ENCODE measurements at places on chromosomes 4 and X.

GRCh38 chrX:47664737-47665136 lies 5.8 kb upstream of the UXT start:
- DNase-seq = no peak

DNA sequence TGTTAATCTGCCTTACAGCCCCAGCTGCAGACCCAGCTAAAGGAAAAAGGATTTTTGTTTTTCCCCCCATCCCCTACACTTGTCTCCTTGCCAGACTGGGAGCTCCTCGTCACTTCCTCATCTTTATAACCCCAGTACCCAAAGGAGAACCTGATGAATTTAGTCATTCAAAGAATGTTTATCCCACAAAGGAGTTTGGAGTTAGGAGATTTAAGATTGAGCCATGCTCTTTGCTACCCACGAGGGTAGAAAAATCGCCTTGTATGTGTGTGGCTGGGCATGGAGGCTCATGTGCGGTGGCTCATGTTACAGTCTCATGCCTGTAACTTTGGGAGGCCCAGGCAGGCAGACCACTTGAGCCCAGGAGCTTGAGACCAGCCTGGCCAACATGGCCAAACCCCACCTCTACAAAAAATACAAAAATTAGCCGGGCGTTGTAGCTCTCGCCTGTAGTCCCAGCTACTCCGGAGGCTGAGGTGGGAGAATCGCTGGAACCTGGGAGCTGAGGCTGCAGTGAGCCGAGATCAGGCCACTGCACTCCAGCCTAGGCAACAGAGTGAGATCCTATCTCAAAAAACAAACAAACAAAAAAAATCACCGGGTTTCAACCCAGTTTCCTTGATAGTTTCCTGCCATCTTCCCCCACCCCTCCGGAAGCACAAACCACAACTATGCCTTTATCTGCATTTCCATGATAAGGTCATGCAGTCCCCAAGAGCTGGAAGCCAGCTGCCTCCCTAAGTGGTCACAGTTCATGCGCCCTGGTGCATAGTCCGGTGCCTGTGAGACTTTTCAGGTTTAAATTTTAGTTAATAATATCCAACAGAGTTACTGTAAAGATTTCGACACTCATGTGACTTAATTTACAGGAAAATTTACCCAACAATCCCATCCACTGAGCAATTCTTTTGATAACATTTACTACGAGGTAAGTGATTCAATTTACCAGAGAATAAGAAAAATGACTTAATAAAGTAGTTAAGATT lies 1.5 kb downstream of the CFAP97 start:
- DNase-seq = peak; percentile 54

DNA sequence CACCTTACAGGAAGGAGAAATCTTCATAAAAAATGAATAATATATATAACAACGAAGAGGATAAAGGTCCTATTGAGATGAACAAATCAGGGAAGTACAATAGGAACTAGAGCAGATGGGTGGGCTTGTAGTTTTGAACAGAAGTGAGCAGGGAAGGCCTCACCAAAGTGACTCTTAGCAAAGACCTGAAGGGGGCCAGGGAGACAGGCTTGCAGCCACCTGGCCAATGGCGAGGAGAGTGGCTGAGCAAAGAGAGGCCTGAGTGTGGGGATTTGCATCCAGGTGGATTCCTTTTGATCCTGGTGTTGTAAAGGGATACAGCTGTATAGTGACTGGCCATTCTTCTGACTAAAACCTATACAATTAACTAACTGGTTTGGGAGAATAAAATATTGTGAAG lies 354.1 kb downstream of the CAMK2D start:
- DNase-seq = no peak

DNA sequence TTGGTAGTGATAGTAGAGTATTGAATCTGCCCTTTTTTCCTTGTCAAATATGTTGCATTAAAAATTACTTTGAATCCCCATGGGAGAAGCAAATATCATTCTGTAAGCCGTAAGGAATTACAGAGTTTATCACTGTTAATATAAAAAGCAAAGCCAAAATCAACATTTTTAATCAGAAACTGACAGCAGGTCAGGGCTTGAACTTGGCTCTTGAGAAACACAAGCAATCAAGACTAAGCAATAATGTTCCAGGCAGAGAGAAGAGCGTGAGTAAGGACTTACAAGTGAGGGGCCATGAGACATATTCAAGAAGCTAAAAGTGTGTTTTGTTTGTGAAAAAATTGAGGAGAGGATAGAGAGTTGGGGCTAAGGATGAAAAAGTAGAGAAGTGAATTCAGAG lies 68.2 kb downstream of the ARHGAP6 start:
- DNase-seq = no peak

GRCh38 chr4:144894573-144894972 lies 203.4 kb downstream of the ANAPC10 start:
- DNase-seq = no peak

GRCh38 chr4:89425023-89425422 lies 117.4 kb upstream of the GPRIN3 start:
- no peak for DNase-seq

DNA sequence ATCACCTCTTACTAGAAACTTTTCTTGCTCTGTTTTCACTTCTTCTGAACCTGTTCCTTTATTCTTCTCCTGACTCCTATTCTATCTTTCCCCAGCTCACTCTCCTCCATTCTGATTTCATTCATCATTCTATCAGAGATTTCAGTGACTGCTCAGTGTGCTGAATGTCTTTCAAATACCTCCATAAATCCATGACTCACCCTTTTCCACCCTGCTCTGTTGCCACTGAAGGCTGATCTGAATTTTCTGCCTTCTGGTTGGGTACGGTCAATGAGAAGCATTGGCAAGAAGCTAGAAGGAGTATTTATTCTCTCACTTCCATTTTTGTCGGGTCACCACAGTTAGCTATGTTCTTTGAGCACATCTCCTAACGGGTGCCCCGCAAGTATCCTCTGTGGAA lies 265.9 kb downstream of the CBLL2 start:
- no peak for DNase-seq

DNA sequence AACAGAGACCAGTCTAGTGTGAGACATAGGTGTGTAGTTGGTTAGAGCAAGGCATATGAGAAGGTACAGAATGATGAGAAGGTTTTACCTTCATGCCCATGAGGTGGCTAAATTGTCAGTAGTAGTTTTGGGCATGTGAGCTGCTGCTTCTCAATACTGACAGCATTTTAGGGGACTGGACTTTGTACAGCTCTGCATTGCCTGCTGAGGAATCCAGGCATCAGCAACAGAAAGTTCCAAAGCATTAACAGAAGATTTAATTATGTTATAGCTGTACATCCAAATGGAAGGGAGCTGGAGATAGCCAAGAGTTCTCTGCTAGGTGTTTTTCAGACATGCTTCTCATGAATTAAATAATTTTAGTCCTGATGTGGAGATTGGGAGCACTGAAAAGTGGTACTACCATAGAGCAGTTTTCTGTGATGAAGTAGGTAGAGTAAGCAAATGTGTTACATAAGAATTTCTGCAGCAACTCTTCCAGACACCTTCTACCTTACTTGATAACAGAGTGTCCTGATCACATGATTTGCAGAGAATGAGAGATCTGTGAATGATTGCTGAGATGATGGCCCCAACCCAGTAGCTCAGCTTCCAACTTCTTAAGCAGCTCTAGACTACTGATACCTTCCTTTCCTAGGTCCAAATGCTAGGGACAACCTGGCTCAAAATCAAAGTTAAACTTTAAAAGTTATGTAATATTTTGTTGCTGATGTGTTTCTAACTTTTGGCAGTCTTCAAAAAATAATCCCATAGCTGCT lies 30.4 kb downstream of the FNIP2 start:
- no peak for DNase-seq

DNA sequence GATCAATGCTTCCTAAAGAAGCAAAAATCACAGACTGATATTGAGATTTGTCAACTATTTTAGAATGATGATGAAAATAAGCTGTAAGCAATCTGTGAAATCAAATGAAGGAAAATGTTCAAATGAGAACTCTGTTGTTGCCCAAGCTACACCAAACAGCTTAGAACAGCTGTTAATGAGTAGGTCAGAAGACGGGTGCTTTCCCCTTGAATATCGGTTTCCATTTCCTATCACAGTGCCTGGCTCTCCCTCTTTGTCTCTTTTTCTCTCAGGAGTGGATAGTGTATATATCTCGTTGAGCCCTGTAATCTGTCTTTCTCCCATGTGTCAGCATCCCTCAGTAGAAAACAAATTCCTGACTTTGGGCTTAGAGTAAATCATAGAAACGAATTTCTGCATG lies 1592.9 kb upstream of the TENM3 start:
- no peak for DNase-seq

GRCh38 chrX:117972711-117973109 lies 143.9 kb downstream of the KLHL13 start:
- DNase-seq = no peak

DNA sequence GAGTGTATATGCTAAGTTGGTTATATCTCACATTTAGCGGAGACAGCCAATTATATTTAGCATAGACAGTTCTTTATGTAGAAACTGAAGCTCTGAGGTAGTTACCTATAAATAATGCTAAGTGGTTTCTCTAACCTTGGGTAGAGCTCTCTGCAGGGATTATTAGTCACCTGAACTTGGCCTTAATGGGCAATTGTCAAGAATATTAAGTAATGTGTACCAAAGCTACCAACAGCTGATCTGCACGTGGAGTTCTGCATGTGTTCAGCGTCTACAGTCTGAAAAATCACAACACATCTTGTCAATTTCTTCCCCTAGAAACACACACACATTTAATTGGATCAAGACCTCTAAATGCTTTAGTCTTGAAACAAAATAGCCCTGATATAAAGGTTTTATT lies 740.6 kb upstream of the FAM241A start:
- no peak for DNase-seq

- peak; percentile 8 for DNase-seq
Measured at GRCh38 chrX:15985937-15986336, 131.3 kb upstream of the AP1S2 start.

DNA sequence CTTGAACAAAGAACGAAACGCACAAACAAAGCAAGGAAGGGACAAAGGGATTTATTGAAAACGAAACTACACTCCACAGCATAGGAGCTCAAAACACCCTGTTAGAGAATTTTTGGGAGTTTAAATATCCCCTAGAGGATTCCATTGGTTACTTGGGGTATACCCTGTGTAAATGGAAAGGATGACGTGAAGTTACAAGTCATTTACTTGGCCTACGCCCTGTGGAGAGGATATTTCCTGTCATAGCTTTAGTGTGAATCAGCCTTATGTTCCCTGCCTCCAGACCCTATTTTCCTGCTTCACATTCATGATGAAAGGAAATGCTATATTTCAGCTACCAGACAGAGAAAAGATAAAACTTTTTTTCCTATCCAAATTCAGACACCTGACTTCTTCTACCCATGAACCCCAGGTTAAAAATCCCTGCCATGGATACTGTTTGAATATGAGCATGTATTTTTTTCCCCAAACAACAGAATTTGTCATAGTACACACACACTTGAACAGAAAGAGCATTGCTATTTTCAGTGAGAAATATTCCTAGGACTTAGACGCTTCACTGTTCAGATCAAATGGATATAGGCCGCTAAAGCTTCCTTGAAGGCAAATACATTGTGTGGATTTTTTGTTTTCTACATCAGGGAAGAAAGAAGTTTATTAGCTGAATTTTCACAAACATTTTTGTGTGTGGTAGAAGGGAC lies 20.4 kb downstream of the PIN4 start:
- no peak for DNase-seq

DNA sequence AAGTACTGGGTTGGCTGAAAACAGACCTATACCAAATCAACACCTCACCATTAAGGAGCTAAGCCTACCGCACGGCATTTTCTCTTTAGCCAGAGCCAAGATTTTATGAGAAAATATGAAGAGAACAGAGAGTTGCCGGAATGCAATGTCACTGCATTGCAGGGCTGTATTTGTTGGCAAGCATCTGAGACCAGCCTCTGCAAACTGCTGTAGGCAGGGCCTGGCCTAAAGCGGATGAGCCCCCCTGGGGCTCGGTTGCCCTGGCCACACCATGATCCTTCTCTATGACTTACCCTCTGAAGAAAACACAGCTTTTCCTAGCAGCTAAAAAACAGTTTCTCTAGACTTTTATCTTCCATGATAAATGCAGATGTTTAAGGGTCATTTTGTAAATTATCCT lies 120.5 kb upstream of the SORBS2 start:
- DNase-seq = no peak

GRCh38 chrX:18617407-18617750 lies 54.5 kb downstream of the RS1 start:
- no peak for DNase-seq

- DNase-seq = no peak
Measured at GRCh38 chr4:54912155-54912554, 213.2 kb downstream of the KDR start.

DNA sequence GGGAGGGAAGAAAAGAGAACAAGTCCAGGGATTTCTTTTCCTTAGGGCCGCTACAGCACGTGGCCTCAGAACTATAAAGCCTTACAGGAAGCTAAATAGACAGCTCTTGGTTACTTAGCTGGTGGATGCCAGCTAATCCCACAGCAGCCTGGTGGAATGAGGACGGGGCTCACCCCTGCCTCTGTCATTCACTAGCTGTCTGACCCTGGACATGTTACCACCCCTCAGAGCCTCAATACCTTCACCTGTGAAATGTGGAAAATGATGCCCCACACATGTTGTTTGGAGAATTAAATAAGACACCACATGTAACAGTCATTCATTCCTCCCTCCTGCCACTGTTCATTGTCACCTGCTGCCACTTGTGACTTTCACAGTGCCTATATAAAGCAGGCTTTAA lies 15.7 kb downstream of the CCKAR start:
- no peak for DNase-seq

DNA sequence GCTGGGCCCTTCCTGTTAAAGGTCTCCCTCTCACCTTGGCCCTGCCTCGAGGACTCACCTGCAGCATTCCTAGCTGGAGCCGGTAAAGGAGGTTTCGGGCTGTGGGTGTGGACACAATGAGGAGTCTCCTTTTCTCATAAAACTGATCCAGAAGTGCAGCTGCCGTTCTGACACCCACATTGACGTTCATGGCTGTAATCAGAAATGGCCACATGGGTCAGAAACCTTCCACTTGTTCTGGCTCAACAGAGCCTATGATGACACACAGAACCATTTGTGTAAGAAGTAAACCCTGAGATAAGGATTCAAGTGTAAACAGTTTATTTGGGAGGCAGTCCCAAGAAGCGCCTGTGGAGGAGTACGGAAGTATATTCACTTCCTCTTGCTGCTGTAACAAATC lies 63.8 kb downstream of the SRPX start:
- no peak for DNase-seq

DNA sequence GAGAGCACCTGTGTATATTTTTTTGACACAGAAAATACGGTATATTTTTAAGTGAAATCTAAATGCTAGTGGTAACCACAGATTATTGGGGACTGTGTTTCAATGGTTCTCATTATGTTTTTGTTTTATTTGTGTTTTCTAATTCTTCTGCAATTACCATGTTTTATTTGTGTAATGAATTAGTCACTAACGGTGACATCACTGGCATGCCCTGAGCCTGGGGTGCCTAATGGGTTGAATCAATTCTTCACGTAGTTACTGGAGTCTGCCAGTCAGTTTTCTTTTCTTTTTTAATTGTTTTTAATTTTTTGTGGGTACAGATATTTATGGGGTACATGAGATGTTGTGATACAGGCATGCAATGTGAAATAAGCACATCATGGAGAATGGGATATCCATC lies 168.8 kb downstream of the RELL1 start:
- DNase-seq = no peak

Measured in activated T-helper 2 cell treated with anti-CD3 and anti-CD28 coated beads, Interferon-gamma antibody, Interleukin-2, Interleukin-4, amounts not matched to agents 10 μg/mL and 5 μg/mL and 100 μg/mL, durations not matched to agents 14 hours and 24 hours and 36 hours (primary cell).